ENCODE measurements at places on chromosomes 1 and 21.

DNA sequence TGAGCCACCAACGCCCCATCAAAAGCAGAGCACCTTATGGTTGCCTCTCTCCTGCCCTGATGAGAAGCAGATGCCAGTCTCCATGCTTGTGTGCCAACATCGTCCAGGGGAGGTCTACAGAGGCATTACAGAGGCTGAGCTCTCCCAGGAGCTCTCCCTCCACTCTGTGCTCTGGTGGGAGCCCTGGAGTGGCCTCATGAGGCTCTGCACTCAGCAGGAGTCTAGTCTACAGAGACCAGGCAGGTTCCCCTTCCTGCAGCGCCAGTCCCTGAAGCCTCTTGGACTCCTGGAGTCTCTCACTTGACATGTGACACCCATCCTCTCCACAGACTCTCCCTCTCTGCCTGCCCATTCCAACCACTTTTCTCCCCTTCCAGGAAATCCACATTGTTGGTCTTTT is 3.4 kb downstream of the DCST1 start:
- DNase-seq = no peak

DNA sequence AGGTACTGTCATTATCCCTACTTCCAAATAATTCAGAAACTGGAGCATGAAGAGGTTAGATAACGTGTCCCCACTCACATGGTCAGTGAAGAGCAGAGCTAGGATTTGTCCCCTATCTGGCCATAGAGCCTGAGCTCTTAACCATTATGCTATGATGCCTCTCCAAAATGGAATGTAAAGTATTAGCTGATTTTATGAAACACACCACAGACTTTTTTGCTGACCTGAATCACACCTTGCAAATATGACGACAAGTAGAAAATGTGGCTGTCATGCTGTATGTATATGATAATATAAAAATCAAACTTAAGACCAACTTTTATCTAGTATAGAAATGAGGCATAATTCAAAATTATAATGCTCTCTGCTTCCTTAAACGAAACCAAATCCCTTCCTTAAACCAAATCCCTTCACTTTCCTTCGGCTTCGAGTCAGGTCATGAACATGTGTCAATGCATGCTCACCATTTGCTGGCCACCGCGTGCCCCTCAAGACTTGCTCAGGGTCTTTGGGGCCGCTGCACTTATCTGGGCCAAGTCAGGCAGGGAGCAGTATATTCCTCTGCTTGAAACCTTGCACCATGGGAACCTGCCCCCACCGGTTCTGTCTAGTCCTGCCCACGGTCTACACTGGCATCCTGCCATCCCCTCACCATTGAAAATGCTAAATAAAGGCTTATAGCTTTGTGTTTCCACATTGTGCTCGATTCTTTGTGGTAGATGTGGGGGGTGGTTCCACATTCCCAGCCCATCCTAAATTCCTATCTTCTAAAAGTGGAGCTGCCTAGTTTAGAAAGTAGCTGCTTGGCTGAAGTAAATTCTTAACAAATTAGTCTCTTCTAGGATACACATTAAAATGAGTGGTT is 1.6 kb upstream of the TMCC2 start:
- DNase-seq = no peak

DNA sequence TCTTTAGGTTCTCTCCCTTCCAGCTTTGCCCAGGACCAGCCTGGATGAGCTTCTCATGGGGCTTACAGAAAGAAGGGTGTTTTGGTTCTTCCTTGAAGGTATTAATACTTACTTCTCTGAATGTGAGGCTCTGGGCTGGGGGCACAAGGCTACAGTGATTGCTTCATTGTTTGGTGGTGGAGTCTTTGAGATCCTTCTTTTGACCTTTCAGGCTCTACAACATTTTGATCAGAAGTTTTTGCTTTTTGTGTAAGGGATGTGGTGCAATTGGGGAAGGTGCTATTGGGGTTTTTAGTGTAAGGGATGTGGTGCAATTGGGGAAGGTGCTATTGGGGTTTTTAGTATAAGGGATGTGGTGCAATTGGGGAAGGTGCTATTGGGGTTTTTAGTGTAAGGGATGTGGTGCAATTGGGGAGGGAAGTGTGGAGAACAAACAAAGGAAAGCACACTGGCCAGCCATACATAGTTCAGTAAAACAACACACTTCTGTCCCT is 103.6 kb upstream of the IVNS1ABP start:
- no peak for DNase-seq

GRCh38 chr1:88562991-88563390 is 121.1 kb upstream of the PKN2 start:
- no peak for DNase-seq

All from effector CD4-positive, alpha-beta T cell (primary cell).